Karpas-422 (cell line): ENCODE measurements at places on chromosomes 1 and 21. TPM values are rescaled to one million over a fixed set of nuclear protein-coding genes. Genes with fewer than 3 reads are reported as not detected.

DNA sequence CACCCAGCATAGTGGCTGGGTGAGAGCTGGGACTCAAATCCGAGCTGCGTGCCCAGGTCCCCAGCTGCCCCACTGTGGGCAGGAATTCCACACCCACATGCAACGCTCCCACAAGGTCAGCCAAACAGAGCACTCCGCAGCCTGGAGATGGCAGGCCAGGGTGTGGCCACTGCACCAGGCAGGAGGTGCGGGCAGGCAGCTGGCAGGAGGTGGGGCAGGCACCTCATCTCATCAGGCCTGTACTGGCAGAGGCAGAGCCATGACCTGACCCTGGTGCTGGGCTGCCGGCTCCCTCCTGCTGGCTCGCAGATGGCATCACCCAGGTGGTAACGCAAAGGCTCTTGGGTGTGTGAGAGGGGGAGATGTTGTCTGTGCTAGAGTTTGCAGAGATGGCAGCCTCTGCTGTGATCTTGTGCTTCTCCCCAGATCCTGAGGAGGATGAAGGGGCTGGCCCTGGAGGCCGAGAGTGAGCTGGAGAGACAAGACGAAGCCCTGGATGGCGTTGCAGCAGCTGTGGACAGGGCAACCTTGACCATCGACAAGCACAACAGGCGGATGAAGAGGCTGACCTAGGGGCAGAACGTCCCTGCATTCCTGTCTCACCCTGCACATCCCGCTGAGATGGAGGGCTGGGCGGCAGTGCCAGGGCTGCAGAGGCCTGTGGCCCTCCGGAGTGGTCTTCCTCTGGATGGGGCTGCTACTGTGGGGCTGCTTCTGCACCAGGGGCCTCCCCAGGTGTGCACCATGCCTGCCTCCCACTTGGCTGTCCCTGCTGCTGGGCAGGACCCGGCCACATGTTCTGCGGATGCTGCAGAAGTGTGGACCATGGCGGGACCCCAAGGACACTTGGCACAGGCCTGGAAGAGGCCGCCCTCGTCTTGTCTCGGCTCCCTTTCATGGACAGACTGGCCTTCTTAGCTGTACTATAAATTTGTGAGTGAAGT lies 35.1 kb upstream of the PRSS38 start:
- no peak for DNase-seq

- no peak for DNase-seq
These were observed 2.5 kb upstream of the F3 start for GRCh38 chr1:94543893-94544635.

DNA sequence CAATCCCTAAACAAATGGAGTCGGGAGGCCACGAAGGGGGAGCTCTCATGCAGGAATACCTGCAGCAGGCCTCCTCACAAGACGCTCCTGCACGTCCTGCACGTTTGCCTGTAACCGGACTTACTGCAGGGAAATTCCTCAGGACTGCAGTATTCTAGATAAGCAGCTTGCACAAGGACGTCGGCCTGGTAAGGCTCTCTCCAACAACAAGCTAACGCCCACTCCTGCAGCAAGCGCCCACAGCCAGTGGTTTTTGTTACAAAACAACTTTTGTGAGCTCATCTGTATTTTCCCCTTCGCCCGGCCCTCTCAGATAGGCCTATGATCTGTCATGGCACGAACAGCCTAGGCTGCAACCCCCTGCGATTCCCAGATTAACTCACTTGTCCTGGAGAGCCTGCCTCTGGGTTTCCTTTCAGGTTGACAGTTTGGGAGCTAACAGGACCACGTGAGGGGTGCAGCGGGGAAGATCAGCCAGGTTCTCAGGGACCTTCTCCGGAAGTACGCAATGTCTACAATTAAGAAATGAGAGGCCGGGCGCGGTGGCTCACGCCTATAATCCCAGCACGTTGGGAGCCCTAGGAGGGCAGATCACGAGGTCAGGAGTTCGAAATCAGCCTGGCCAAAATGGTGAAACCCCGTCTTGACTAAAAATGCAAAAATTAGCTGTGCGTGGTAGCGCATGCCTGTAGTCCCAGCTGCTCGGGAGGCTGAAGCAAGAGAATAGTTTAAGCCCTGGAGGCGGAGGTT lies 921 bp upstream of the MIB2 start:
- DNase-seq: no peak

GRCh38 chr1:159999204-159999603 lies 32.6 kb downstream of the PIGM start:
- DNase-seq: peak; percentile 16

DNA sequence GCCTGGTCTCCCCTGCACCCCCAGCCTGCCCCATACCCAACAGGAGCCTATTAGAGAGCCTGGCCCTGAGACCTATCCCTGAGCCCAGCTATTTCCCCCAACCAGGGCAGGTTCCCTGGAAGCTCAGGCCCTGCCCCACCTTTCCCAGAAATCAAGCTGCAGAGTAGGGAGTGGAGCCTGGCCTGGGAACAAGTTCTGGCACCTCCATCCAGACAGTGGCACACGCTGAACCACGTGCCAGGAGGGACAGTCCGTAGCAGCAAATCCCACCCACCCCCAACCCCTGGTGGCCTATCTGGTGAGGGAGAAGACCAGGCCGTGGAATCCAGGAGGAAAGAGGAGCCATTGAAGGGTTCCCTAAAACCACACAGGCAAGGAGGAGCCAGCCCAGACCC lies 22.6 kb downstream of the TNNT2 start:
- DNase-seq: no peak

GRCh38 chr1:226762988-226763904 lies 24.2 kb upstream of the ITPKB start:
- DNase-seq: no peak

The RASAL2 gene
- total RNA-seq: not detected in 2 replicates

GRCh38 chr1:206566999-206567398 lies 45.3 kb downstream of the EIF2D start:
- DNase-seq: no peak

The FCGR2B gene
- 523 and 581 TPM in 2 replicates for total RNA-seq
